Stimulated activated CD4-positive, alpha-beta T cell treated with anti-CD3 and anti-CD28 coated beads, Interleukin-15, amount 100 ng/mL, for 1 hour (primary cell): ENCODE measurements at places on chromosomes 3 and 15.

- no peak for DNase-seq
Observed at GRCh38 chr15:73752806-73753193, 351 bp downstream of the INSYN1 start.

- DNase-seq = no peak
Observed at GRCh38 chr3:113534365-113534764, 2.0 kb downstream of the SIDT1 start.

- no peak for DNase-seq
Observed at GRCh38 chr15:58433597-58434333, 2.0 kb downstream of the LIPC start.

- no peak for DNase-seq
Observed at GRCh38 chr3:123420416-123420968, 28.4 kb downstream of the ADCY5 start.

DNA sequence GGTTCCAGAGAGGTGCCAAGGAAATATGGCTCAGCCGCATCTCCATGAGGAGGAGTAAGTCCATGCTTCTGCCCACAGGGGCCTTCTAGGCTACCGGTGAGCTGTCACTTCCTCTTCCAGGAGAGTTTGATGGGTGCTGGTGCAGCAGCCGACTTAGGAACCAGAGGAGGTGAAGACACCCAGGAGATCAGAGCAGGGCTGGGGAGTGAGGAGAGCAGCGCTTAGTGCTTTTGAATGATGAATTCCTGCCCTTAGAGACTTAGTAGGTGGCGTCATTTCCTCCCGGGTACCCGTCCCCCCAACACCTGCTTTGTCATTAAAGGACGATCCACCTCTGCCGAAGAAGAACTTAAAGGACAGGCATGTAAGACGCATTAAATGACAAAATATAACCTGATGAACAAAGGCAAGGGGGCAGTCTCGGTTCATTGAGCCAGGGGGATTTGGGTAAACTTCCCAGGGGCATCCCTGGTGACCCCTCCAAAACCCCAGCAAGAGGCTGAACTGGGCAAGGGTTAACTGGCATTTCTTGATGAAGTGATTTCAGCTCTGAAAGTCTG, 67.6 kb downstream of the HES1 start:
- no peak for DNase-seq

GRCh38 chr3:122678506-122678905, 2.1 kb upstream of the PARP14 start:
- DNase-seq = no peak

- DNase-seq = no peak
Observed at GRCh38 chr3:11507719-11508118, 136.0 kb downstream of the VGLL4 start.

GRCh38 chr3:25252291-25252690, 175.8 kb upstream of the RARB start:
- DNase-seq = no peak

DNA sequence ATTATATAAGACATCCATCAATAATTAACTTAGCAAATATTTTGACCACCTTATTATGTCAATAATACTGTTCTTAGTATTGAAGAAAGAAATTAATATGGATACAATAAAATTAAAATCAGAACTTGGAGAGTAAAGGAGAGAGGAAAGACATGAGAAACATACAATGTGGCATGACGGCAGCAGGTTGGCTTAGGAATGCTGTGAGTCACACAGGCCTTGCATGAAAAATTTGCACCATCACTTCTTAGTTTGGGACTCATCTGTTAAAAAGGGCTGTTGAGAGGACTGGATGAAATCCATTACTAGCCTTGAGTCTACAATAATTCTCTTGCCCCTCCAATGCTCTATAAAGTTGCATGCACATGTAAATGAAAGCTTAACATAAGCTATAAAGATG, 880.8 kb downstream of the ROBO1 start:
- DNase-seq = no peak

- no peak for DNase-seq
Observed at GRCh38 chr3:159322322-159322939, 520.6 kb downstream of the MFSD1 start.

GRCh38 chr3:96779810-96780209, 34.6 kb upstream of the EPHA6 start:
- DNase-seq = no peak

DNA sequence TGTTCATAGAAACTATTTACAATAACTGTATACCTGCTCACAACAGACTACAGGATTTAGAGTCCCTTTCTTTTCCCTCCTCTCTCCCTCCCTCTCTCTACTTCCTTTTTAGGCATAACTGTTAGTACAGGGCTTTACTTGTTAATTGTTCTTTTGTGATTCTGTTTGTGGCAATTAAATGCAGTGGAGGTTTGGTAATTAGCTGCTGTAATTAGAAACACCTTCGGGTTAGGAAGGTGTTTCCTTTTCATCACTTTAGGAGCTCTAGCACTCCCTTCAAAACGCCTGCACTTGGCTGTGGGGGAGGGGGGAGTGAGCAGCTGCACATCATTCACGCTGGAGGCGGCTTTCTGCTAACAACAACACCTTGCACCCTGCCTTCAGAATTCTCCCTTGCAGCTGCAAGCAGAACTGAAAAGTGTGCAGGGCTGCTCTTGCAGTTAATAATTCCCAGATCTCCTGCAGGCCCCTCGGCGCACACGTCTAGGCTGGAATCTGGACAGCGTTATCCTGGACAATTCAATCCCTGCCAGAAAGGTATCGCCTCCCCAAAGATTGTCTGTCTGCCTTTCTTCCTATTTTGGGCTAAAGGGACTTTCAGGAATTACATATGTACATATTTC, 242.6 kb upstream of the RGMA start:
- DNase-seq = no peak

- DNase-seq = no peak
Observed at GRCh38 chr3:37922721-37923568, 61.3 kb downstream of the CTDSPL start.

GRCh38 chr15:93987068-93987467, 244.3 kb upstream of the MCTP2 start:
- DNase-seq = no peak

DNA sequence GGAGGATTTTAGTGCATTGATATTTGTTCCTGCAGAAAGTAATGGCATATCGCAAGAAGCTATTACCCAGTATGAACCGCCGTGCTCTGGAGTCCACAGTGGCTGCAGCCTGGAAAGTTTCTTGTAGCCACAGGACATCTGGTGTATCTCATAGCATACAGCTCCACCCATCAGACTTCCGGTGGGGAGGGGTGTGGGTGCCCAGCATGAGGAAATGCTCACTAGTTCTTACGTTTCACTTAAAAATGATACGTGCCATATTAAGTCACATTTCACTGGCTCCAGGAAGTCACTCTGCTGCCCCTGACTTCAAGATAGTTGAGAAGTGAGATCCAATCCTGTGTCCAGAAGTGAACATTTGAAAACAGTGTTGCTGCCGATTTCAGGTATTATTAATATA, 990.4 kb downstream of the GBE1 start:
- no peak for DNase-seq

- peak; percentile 58 for DNase-seq
Observed at GRCh38 chr3:187027531-187028278, 97.4 kb downstream of the ST6GAL1 start.

DNA sequence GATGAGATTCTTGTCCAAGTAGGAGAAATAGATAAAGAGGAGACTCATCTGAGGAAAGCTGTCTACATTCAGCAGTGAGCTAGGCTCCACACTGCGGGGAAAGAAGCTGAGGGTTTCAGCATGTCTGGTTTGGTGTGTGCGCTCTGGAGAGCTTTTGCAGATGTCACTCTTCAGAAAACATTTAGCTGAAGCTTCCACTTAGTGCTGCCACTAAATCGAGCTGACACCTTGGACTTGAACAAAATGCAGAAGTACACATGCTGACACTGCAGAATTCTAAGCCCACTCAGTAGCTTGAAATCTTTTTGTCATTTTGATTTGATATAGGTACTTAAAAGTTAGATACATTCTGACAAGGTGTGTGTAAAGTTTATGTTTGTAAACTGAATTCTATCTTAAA, 32.3 kb upstream of the CRTC3 start:
- DNase-seq = no peak

DNA sequence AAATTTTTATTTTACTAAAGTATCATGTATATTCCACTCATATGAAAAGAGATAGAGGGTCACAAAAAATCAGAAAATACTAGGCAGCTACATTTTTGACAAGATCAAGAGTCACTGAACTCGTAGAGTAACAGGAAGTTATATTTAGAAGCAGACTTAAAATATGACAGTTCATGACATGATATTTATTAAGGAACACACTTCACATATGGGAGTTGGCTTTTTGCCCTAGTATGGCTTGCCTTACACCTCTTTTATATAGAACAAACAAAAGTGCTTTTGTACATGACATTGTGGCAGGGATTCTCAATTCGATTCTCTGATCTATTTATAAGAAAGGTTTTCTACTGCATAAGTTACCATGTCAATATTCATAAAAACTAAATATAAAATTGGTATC, 80.1 kb upstream of the GBE1 start:
- DNase-seq = no peak

- no peak for DNase-seq
Observed at GRCh38 chr3:41975416-41976103, 13.7 kb upstream of the ULK4 start.

DNA sequence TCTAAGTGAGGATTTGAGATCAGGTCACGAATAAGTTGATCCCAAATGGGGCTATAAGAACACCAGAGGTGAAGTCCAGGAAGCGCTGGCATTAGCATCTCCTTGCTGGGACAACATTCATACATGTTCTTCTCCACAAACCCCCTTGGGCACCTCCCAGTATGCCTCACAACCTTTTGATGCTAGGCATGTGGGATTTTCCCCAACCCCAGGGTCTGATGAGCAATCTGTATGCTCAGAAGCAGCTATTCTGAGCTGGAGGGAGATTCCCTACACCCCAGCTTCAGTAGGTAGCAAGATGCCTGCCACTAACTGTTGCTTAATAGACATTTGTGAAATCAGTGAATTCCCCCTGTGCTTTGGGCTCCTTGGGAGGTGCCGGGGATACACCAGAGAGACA, 32.2 kb downstream of the SLC6A11 start:
- DNase-seq = no peak
